ENCODE measurements at places on chromosomes 1 and 21.
A peak's percentile ranks its signal among the peaks of the same experiment; 100 is the strongest.

DNA sequence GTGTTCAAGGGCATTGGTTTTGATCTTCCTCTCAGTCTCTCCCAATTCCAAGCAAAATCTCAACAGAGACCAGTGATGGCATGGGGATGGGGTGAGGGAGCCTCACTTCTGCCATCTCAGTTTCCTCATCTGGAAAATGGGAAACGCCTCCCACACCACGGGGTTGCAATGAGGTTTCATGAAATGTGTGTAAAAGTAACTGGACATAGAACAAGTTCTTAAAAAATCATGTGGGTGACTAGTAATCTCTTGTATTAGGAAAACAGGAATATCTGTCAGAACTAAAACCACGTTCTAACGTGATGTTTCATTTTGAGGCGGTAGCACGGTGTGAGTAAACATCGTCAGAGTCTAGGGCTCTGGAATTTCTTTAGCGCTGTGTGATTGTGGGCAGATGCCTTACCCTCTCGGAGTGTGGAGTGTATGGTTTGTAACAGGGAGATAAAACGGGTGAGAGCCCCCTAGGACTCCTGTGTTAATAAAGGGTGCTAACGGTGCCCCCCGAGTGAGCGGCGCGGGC is 55.5 kb upstream of the DNAJC6 start:
- peak; percentile 41 for DNase-seq

- DNase-seq = no peak
These were observed 64.9 kb upstream of the ZBTB40 start for GRCh38 chr1:22386774-22387173.

GRCh38 chr1:67629370-67630075 is 55.5 kb upstream of the GADD45A start:
- peak; percentile 21 for DNase-seq

- no peak for DNase-seq
These were observed 154.2 kb downstream of the PPIAL4G start for GRCh38 chr1:148328884-148329283.

DNA sequence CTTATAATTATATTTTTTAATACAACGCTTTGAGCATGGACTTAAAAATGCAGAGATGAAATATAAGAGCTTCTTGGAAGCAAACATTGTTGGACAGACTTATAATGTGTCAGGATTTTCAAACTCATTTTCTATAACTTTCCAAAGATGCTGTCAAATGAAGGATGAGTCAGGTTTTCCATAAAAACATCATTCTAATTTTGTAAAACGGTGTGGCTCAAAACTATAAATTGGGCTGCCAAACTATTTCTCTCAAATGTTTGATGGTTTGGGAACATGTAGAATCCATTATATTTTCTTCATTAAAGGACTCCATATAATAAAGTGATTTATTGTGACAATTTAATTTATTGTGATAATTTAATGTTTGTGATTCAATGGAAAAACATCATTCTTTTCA is 511.2 kb downstream of the USP25 start:
- peak; percentile 7 for DNase-seq

DNA sequence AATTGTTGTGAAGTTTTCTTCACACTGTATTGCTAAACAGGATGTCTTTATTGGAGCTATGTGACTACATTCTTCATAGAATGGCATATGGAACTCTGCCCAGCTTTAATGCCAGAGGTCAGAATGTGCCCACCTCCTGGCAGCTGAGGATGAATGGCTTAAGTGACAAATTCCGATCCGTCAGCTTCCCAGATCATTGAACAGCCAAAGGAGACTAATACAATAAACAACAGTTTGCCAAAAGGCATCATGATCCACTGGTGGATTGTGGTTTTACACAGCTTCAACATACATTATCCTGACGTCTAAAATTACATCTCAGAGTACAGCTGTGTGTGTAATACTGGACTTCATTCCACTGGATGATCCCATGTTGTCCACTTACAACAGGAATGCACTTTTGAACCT is 68.7 kb upstream of the C1orf105 start:
- DNase-seq = peak; percentile 71

DNA sequence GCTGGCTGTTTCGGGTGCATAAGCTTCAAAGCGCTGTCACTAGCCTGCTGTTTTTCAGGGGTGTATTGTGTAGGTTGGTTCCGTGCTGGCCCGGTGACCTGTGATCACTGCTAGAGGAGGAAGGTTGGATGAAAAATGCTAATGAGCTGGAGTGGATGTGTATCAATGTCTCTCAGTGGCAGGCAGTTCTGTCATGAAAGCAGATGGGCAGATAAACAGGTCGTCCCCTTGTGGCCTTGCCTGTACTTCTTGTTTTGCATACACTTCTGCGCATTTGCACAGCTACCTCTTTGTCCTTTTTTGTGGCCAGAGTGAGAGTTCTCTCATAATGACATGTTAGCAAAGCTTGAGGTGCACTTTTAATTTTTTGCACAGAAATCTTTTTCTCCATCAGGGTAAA is 2.9 kb downstream of the SELENON start:
- no peak for DNase-seq

- DNase-seq = no peak
These were observed 10.8 kb upstream of the RGL1 start for GRCh38 chr1:183794088-183794487.

DNA sequence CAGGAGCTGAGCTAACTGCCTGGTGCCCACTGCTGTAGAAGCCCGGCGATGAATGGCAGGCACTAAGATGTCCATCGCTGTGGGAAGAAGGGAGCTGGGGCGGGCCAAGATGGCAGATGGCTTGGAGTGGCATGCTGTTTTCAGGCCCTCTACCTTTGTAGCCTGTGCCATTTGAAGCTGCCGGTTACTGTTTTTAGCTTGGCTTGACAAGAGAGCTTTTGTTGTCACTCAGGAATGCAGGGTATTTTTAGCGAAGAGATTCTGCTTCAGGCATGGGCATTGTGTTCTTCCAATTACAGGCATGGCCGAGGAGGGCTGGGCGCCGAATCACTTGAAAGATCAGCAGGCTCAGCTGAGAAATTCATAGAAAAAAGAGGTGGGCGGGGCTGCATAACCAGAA is 348.7 kb downstream of the RPS6KC1 start:
- no peak for DNase-seq

GRCh38 chr1:220834155-220834870 is 44.9 kb upstream of the HLX start:
- no peak for DNase-seq

DNA sequence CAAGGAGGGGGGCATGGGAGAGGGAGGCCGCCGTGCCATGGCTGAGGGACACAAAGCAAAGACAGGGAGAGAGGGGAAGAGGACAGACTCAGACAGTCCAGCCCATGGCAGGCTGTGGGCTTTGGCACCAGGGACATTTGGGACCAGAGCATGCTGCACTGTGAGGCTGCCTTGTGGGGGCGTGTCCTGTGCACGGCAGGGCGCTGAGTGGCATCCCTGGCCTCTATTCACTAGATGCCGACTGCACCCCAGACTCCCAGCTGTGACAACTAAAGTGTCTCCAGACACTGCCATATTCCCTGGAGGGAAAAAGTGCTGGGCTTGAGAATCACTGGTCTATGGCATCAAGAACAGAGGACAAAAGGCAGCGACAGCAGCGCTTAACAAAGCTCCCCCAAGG is 18.6 kb upstream of the PRDM15 start:
- no peak for DNase-seq

DNA sequence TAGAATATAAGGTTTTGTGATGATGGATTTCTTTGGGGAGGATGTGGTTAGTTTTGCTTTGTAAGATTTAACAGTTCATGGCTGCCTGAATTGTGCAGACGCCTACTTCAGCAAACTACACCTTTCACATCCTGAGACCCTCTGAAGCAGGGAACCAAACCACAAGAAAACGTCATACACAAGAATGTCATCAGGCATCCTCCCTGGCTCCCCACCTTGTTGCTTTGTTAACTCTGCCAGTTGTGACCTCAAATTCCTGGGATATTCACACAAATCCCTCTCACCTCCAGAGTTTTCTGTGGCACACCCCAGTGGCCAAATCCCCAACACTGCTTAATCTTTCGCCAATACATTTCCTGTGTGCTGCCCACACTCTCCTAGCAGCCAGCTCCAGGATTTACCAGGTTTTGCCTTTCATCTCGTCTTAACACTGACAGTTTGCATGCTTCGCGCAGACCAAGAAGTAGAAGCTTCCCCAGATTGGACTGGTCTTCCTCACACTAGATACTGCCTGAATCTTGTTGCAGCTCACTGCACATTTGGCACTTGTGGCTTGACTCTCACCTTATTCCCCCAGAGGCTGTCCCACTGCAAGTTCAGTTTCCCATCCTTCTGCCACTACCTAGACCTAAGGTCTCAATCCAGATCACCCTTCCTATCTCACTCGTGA is 51.1 kb upstream of the CTTNBP2NL start:
- no peak for DNase-seq

DNA sequence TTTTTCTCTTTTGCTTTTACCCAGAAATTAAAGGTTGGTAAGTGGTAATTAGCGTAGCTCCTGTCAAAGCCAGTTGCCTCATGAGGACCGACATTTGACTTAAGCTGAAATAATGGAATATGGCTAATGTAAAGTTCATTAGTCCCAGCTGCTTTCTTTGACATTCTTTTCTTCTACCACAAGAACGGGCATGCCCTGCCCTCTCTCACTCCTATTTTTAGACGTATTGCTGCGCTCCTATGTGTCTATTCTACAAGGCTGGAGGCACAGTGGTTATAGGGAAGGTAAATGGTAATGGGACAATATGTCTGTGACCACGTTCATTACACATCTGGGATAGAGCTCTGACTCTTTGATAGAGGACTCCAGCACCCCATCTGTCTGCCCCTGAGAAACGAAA is 6.8 kb downstream of the CORT start:
- DNase-seq = no peak

DNA sequence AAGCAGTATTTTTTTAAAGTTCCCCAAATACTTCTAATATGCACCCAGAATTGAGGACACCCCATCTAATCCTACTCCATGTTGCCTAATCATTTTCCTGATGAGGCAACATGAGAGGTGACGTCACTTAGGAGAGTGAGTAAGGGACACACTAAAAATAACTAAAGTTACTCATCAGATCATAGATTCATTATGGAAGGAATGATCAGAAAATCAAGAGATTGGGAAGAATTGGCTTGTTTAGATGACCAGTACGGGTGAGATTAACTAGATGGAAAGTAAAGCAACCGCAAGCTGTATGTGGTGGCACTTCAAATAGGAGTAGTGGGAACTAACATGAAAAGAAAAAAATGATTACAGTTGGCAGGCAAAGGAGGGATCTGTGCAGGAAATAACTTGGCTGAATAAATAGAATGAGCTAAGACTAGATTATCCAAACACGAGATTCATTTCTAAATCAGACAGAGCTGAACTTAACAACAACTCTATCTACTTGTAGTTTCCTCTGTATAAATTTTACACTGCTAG is 61.4 kb upstream of the CXADR start:
- DNase-seq = peak; percentile 92

GRCh38 chr1:17802164-17802563 is 47.0 kb downstream of the ACTL8 start:
- peak; percentile 6 for DNase-seq

GRCh38 chr1:160789051-160789701 is 6.8 kb upstream of the LY9 start:
- DNase-seq = no peak

- DNase-seq = peak; percentile 91
These were observed 283.5 kb upstream of the SGIP1 start for GRCh38 chr1:66250478-66250877.

DNA sequence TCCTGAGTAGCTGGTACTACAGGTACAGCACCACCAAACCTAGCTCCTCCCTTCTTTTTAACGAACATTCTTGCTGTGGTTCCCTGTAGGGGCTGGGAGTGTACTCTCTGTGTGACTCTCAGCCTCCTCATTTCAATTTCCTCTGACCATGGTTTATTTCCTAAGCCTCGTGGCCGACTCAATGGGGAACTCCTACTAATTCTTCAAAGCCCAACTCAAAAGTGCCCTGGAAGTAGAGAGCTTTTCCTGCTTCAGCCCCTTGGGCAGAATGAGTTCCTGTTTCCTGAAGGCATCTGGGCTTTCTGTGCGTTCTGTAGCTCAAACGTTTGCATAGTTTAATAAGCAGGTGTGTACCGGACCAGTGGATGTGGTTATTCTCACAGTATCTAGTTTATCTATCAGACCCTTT is 70.9 kb upstream of the ACOT11 start:
- DNase-seq = no peak

GRCh38 chr1:87506147-87506546 is 177.5 kb downstream of the LMO4 start:
- DNase-seq = no peak
